Esophagus muscularis mucosa (tissue), 4 donors: ENCODE measurements at places on chromosomes 1 and 21. TPM values are rescaled to one million over a fixed set of nuclear protein-coding genes. Genes with fewer than 3 reads are reported as not detected.

FCMR gene
- total RNA-seq: 3.3 TPM

RCAN1 gene
- 58.8 TPM for total RNA-seq

CLEC20A gene
- total RNA-seq: not detected

PLPP3 gene
- total RNA-seq: 202 TPM

OR2W3 gene
- total RNA-seq: not detected

- no peak for DNase-seq
These were observed 56.8 kb upstream of the PDE9A start for GRCh38 chr21:42596657-42597056.

LRRIQ3 gene
- total RNA-seq: 0.17 TPM

BGLAP gene
- not detected for total RNA-seq

NRDC gene
- total RNA-seq: 61.5 TPM
